ENCODE measurements at places on chromosomes 2 and 18. TPM values are rescaled to one million over a fixed set of nuclear protein-coding genes. Genes with fewer than 3 reads are reported as not detected.

CPO gene
- not detected for total RNA-seq

RFTN2 gene
- 29.6 TPM for total RNA-seq

TRIM43 gene
- total RNA-seq = not detected

ALPG gene
- not detected for total RNA-seq

UPP2 gene
- total RNA-seq = not detected

RAD51AP2 gene
- total RNA-seq = not detected

PSD4 gene
- 14.8 TPM for total RNA-seq

ZNF396 gene
- 2.7 TPM for total RNA-seq

CKAP2L gene
- total RNA-seq = 3.1 TPM

XRCC5 gene
- total RNA-seq = 113 TPM
